OCI-LY7 (cell line): ENCODE measurements at places on chromosomes 7 and 10.
A peak's percentile ranks its signal among the peaks of the same experiment; 100 is the strongest.

- no peak for DNase-seq
Observed at GRCh38 chr10:48603421-48604038, 1.3 kb downstream of the ARHGAP22 start.

DNA sequence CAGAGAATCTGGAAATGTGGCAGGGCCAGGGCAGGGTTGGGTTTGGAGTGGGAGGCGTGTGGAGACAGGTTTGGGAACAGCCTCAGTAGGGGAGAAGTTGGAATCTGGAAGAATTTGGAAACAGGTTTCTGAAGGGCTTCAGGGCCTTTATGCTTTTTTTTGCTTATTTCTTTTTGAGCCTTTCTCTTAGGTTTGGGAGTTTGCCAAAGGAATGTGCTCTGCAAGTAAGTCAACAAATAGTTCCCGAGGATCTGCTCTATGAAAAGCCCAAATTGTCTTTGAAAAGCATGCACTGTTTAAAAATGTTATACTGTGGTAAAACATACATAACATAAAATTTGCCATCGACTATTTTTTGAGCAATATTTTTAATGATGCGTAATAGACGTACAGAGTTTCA lies 86.7 kb upstream of the ADRB1 start:
- no peak for DNase-seq

DNA sequence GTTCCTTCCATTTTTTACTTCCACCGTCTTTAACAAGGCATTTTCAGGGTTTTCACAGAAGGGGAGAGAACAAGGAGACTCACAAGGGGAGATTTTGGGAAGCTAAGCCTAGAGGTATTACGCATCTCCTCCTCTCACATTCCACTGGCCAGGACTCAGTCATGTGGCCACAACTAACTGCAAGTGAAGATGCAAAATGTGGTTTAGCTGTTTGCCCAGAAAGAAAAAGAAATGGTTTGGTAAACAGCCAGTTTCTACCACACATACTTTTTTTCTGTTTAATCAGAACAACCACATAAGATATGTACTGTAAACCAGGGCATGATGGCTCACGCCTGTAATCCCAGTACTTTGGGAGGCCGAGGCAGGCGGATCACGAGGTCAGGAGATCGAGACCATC lies 21.4 kb upstream of the HELLS start:
- DNase-seq, result no peak

- DNase-seq, result no peak
Observed at GRCh38 chr7:21965291-21965690, 19.6 kb upstream of the CDCA7L start.

DNA sequence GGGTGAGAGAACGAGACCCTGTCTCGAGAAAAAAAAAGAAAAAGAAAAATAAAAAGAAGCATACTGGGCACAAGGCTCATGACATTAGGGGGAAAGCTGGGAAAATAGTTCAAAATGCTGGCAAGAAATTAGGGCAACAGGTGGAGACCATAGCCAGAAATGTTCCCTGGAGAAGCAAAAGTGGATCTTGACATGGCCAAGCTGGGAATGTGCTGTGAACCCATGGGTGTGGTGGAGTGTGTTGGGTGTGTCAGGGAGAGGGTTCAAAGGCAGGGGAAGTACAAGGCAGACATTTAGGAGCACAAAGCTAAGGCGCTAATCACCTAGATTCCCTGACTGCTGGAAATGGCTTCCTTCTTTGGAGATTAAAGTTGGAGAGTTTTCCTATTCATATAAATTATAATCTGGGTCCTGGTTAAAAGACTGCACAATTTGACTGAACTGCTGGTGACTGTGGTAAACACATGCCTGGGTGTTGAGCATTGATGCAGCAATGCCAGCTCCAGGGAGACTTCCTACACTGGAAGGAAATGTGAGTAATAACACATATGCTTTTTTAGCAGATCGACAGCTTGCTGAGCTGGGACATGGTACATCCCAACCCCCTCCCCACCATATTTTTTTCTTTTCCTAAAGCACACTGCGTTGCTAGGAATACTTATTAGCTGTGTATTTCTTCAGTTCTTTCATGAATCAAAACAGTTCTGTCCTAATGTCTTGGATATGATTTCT lies 70.1 kb upstream of the ARHGAP21 start:
- DNase-seq, result no peak

DNA sequence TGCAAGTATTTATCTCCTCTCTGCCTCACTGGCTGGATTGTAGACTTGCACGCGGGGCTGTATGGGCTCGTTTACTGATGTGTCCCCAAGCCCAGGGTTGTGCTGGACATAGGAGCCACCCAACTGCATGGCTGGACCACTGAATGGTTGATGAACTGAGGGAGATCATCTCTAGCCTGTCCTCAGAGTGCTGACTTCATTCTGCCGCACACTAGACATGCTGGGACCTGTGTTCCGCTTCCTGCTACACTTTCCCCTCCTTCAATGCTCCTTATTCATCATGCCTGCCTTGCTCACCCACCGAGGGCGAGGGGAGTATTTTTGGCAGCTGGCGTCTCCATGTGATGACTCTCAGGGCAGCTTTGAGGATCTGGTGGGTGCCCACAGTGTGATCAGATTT lies 440.2 kb downstream of the GLRX3 start:
- DNase-seq, result no peak

DNA sequence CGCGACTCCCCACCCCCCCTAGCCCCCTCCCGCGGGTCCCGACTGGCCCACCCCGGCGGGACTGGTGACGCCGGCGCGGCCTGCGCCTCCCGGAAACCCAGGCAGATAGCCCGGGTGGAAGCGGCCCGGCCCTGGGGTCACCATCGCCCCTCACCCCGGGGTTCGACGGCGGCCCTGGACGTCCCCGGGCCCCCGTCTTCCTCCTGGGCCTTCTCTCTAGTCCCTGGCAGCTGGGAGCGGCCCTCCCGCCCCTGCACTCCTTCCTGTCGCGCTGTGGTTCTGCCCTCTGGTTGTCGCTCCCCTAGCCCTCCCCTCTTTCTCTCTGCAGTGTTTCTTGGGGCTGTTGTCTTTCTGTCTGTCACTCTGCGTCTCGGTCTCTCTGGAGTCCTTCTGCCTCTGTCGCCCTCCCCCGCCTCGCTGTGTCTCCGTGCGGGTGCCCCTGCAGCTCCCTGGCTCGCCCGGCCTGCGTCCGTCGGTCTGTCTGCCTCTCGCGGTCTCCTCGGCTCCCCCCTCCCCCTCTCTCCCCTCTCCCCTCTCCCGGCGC lies 90.5 kb upstream of the PAX2 start:
- no peak for DNase-seq

- DNase-seq, result no peak
Observed at GRCh38 chr10:71812913-71813590, 38.0 kb downstream of the PSAP start.

- DNase-seq, result peak; percentile 33
Observed at GRCh38 chr7:36191292-36191920, 38.4 kb downstream of the EEPD1 start.

DNA sequence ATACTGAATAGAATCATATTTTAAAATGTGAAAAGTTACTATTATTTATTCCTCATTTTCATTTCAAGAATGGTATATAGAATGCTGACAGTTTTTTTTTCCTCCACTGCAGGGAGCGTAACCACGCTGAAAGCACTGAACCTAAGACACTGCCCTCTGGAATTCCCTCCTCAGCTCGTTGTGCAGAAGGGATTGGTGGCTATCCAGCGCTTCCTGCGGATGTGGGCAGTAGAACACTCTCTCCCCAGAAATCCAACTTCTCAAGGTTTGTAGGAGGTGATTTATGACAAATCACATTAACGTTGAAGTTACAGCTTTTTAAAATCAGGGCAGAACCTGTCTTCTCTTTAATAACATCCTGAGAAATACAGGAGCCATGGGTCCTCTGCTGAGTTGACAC lies 12.4 kb downstream of the LRRC27 start:
- DNase-seq, result no peak
